ENCODE measurements at places on chromosomes 11 and 22. TPM values are rescaled to one million over a fixed set of nuclear protein-coding genes. Genes with fewer than 3 reads are reported as not detected.

ENTHD1 gene
- total RNA-seq: 0.53 TPM

OR6T1 gene
- not detected for total RNA-seq

- DNase-seq: no peak
Measured at GRCh38 chr22:30196880-30197336, 49.7 kb downstream of the LIF start.

GRCh38 chr11:132962041-132962440, 570.3 kb downstream of the OPCML start:
- no peak for DNase-seq

- no peak for DNase-seq
Measured at GRCh38 chr22:47954107-47954506, 1191.7 kb downstream of the TBC1D22A start.

DNA sequence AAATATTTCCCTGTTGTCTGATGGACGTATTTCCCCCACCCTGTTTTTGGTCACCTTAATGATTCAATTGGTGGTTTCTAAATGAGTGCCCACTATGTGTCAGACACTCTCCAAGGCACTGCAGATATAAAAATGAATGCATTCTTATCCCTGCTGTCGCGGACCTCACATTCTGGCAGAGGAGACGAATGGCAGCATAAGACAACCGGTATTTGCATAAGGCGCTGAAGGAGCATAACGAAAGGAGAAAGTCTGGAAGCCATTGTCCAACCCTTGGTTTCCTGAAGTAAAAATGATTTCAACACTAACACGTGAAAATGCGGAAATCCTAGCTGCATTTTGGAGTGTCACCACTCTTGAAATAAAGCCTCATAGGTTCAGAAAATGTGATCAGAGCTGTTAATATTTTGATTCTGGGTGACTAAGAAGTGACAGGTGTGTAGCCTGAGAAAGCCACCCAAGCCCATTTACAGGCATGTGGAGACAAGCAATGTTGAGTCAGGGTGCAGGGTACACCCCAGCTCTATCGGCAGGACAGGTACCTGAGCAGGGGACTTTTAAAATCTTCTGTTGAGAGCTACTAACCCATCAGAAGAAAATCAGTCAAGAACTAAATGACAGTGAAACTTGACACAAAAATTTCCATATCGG, 10.1 kb upstream of the GAB2 start:
- DNase-seq: no peak

GRCh38 chr11:117782101-117782500, 14.9 kb downstream of the DSCAML1 start:
- DNase-seq: no peak

SC5D gene
- total RNA-seq: 16.5 TPM

DNA sequence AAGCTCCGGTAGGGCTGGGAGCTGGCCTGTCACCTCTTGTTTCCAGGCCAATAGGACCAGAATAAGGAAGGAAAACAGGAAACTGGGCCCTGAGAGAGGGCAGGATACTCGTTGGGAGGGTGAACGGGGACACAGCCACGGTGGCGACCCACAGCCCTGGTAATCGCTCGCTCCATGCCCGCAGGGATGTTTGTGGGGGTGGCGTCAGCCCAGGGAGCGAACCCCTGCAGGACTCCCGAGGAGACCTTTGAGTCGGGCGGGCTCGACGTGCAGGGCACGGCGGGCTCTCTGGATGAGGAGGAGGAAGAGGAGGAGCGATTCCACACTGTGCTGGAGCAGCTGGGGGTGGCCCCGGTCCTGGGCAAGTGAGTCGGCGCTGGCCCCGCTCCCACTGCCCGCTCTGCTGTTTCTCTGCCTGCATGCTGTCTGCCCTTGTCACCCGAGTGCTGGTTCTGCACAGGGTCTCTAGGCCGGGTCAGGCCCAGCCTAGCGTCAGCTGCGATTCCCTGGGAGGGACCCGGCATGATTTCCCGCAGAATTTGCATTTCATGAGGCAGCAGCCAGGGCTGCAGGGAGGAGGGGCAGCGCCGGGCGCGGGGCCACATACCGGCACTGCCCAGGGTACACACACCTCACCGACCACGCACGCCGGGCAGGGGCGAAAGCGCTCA, 1.6 kb downstream of the CRACR2B start:
- DNase-seq: no peak

DNA sequence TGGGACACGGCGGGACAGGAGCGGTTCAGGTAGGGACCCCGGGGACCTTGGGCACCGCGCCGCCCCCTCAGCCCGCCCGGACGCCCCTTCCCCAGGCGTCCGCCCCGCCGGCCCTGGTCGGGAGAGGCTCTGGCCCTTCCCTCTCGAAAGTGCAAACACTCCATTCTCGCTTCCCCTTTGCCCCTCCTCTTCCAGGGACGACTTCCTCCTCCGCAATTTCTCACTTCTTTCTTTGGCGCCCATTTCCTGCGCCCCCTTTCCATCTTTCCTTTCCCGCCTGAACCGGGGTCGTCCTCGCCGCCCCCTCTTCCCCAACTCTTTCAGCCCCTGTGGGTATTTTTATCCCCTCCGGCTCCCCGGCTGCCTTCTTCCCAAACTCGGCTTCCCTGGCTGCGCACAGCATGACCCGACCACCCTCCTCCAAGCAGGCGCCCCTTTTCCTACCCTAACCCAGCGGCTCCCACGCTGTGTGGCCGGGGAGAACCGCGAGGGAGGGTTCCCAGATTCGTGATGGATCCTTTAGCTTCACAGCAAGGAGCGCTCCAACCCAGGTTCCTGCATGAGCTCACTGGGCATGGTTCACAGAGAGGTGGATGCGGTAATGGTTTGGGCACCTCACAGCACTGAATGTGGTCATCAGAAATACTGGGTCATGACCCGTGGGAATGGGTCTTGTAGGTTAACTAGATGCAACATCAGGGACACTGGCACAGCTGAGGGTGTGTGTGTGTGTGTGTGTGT, 689 bp downstream of the RAB39A start:
- DNase-seq: no peak

DNA sequence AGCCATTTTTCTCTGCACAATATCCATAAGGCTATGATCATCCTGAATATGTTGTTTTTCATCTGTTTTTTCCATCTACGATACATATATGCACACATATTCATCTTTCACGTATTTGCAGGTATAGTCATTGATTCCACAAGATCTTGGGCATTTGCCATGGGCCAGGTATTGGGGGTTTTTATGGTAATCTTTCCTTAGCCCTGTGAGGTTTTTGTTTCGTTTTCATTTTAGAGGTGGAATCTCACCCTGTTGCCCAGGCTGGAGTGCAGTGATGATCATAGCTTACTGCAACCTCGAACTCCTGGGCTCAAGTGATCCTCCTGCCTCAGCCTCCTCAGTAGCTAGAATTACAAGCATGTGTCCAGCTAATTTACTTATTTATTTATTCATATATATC, 20.0 kb downstream of the CD6 start:
- no peak for DNase-seq

SCUBE1 gene
- not detected for total RNA-seq

OR8G5 gene
- not detected for total RNA-seq

DNA sequence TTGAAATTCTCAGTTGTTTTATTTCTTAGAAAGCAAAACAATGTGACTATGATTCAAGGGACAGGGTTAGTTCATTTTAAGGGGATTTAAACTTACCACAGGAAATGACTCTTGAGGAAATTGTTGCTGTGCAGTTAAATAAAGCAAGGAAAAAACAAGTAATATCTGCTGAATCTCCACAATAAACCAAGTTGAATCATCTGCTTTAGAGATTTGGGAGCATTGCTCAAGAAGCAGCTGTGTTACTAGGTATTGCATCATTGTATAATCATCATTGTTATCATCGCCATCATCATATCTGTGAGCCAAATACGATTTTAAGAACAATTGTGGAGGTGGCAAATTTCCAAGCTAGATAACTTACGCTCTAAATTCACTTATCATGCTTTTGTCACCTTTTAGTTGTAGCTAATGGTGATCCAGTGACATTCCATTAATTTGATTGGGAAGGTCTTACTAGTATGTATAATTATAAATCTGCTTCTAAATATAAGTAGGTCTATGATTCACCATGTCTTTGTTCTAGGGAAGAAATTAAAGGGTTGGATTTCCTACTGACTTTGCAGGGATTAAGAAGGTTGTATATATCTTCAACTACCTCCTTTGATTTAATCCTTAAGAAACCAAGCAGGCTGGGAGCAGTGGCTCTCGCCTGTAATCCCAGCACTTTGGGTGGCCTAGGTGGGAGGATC, 19.9 kb downstream of the MMP10 start:
- DNase-seq: no peak

- no peak for DNase-seq
Measured at GRCh38 chr11:22431106-22431505, 92.9 kb downstream of the SLC17A6 start.

- no peak for DNase-seq
Measured at GRCh38 chr11:124916370-124916710, 2.7 kb upstream of the HEPN1 start.

BCO2 gene
- 0.66 TPM for total RNA-seq

DNA sequence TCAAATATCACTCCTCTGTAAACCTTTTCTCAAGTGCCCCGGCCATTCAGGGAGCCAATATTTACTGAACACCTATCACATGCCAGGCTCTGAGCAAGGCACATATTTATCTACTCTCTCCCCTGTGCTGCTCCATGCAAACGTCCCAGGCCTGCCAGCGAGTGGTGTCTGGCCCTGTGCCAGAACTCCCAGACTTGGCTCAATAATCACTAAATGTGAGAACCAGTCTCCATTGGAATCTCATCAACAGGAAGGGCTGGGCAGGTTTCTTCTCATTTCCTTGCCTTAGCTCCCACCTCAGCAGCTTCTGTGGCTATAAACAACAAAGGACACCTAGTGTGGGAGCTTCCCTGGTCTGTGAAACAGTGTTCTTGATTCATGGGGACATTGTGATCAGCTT, 21.7 kb downstream of the RASSF10 start:
- no peak for DNase-seq

KRTAP5-11 gene
- not detected for total RNA-seq

KCTD14 gene
- 0.45 TPM for total RNA-seq

GRCh38 chr11:35602160-35602793, 16.0 kb upstream of the FJX1 start:
- DNase-seq: no peak

FOLR2 gene
- not detected for total RNA-seq

- DNase-seq: no peak
Measured at GRCh38 chr11:102382384-102382783, 35.4 kb downstream of the BIRC2 start.

SLC5A1 gene
- total RNA-seq: not detected

DNA sequence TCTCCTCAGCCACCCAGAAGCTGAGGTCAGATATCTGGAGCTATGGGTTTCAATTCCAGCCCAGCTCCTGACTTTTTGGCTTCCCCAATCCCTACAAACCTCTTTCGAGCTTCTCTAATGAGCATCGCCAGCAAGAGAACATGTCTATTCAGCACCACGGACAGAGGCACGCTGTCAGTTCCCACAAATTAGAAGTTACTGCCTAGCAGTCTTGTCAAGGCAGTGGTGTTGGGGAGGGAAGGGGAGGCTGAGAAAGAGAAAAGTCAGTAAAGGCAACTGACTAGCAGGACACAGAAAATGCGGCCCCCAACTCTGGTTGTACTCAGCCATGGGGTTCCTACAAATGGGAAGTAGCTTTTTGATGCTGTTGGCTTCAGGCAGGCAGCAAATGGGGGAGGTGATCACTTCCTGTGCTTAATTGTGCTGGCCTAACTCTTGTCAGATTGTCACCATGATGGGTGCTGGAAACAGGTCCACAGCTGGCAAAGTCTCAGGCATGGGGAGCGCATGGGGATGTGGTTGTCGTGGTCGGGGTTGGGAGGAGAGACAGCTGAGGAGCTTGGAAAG, 205.9 kb downstream of the ST3GAL4 start:
- DNase-seq: no peak

Measured in activated T-cell treated with anti-CD3 and anti-CD28 coated beads, Interleukin-2, amount 50 U/mL, for 4 hours (primary cell).